ENCODE measurements at places on chromosomes 7 and 10.
A peak's percentile ranks its signal among the peaks of the same experiment; 100 is the strongest.

- DNase-seq, result no peak
Observed at GRCh38 chr10:99765672-99766301, 16.7 kb upstream of the ABCC2 start.

GRCh38 chr7:28979776-28980175 lies 21.6 kb upstream of the TRIL start:
- no peak for DNase-seq

GRCh38 chr7:25520516-25520915 lies 292.2 kb upstream of the NPVF start:
- DNase-seq, result no peak

GRCh38 chr10:99854860-99855259 lies 72.4 kb downstream of the ABCC2 start:
- no peak for DNase-seq

GRCh38 chr10:109762555-109762954 lies 160.8 kb downstream of the XPNPEP1 start:
- no peak for DNase-seq

- DNase-seq, result no peak
Observed at GRCh38 chr10:3122486-3123205, 49.9 kb downstream of the PITRM1 start.

DNA sequence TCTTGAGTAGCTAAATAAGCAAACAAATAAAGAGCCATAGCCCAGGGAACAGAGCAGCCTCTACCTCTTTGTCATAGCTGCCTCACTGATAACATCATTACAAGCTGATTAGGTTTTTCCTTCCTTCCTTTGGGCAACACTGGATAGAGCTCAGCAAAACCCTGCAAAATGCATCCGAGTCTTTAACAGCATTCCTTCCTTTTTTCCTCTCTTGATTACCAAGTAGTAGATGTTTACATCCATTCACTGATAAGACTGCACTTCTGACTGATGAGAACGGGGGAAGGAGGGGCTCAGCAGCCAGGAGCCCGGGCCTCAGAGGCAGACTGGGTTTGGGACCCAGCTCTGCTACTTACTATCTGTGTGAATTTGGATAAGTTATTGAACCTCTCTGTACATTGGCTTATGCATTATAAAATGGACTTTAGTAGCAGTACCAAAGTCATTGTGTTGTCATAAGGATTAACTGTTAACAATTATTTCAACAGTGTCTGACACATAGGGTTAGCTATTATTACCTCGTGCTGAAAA lies 214.2 kb downstream of the ANK3 start:
- DNase-seq, result no peak

DNA sequence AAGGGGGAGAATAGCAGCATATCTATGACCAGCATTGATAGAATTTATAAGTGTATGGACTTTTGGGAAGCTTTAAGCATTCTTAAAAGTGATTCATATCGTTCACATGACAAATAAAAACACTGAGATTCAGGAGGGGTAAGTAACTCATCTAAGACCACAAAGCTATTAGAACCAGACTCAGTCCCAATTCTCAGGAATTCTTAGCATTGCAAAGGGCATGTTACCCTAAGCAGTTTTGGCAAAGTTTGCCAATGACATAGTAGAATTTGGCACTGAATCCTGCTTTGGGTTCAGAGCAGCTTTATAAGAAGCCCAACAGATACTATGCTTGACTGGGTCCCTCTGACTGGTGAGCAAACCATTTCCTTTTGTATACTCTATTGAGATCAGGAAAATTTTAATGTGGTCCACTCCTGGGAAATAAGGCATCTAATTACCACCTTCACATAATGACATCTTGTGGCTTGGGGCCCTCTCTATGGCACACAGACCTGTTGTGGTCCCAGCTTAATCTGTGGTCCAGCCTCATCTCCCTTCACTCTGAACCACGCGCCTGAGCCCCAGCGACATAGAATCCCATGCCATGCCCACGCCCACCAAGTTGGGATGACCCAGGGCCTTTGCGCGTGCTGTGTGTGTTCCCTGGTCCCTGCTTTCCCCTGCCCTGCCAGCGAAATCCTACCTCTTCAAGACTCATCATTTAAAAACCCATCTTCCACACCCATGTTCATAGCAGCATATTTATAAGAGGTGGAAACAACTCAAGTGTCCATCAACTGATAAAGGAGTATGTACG lies 37.5 kb upstream of the DOCK1 start:
- DNase-seq, result no peak

DNA sequence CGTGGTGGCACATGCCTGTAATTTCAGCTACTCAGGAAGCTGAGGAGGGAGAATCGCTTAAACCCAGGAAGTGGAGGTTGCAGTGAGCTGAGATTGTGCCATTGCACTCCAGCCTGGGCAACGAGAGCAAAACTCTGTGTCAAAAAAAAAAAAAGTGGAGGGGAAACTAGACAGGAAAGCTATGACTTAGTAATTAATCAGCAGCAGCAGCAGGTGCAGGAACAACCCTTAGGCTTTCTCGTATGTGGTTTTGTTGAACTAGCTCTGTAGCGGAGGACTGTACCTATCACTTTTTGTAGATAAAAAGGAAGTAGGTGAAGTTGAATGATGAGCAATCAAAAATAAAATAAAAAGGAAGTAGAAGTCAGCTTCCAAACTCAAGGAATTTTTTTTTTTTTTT lies 76.9 kb upstream of the KMT2C start:
- DNase-seq, result no peak

DNA sequence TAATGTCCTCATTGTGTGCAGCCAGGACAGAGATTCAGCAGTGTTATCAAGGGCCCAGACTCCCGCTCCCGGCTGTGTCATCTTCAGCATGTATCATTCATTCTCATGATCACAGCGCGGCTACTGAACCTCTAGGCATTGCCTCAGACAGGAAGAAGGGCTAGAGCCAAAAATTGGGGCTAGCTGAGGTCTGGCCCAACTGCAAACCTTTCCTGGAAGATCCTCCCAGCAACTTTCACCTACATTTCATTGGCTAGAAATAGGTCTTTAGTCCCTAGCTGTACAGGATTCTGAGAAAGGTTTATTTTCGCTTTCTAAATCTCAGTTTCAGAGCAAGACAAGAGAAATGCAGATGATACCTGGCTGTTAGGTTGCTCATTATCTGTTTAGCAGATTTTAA lies 81.9 kb downstream of the CREM start:
- DNase-seq, result no peak

DNA sequence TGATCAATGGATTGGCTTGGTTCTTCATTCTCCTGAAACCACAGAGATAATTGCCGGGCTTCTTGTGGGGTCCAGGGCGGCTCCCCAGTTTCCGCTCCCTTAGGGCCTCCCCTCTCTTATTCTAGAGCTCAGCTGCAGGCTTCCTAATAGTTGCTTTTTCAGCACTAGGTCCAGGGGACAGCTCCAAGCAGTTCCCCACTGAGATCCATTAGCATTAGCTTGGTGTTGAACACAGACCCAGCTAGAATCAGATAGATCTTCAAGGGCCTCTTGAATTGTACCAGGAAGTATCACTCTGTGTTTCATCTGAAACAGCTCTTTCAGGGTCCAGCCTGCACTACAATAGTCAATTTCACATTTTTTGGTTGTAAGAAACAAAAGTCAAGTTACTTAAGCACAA lies 238.7 kb downstream of the SEC23IP start:
- DNase-seq, result no peak

DNA sequence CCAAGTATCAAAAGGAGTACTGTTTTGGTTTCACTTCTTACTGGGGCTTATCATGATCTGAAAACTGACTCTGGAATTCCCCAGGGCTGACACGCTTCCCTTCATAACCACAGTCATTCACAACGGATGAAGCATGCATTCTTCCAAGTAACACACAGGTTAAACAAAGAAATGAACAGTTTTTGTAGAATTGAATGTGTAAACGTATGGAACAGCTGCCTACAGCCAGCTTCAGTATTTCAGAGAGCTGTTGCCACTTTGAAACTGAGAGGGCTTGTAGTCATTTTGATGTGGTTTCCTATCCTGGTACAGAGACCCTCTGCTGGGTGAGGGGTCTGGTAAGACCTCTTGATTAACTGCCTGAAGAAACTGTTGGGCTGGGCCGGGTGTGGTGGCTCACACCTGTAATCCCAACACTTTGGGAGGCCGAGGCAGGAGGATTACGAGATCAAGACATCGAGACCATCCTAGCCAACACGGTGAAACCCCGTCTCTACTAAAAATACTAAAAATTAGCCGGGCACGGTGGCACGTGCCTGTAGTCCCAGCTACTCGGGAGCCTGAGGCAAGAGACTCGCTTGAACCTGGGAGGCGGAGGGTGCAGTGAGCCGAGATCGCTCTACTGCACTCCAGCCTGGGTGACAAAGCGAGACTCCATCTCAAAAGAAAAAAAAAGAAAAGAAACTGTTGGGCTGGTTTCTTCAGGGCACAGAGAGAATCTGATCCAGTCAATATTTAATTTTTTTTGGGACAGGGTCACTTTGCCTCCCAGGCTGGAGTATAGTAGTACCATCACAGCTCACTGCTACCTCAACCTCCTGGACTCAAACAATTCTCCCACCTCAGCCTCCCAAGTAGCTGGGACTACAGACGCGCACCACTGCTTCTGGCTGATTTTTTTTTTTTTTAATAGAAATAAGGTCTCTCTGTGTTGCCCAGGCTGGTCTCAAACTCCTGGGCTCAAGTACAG lies 4.7 kb downstream of the NFE2L3 start:
- DNase-seq, result no peak

DNA sequence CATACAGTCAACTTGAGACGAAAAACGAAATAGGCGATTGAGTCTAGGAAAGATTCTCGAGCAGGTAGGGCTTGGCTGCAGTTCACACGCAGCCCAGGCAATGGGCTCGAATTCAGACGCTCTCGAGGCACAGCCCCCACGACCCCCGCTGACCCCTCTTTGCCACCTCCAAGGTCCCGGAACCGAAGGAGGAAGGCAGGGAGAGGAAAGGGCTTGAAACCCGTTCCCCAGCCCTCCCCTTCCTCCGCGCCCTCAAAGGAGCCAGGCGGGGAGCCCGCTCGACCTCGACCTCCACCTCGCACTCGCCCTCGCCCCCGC lies 441 bp downstream of the CCDC186 start:
- no peak for DNase-seq

DNA sequence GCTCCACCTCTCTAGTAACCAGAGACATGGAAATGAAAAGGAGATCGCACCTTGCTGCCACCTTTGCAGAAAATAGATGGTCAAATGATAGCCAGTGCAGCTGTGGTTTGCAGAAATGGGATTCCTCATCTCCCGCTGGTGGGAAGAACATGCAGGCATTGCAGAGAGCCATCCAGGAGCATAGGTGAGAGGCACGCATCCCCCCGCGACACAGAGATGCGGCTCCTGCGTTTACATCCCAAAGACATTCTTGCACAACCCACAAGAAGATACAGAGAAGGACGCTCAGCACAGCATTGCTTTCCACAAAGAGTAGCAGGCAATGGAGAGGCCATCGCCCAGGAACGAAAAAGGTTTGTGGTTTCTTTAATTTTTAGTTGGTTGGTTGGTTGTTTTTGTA lies 56.2 kb downstream of the OAT start:
- no peak for DNase-seq

DNA sequence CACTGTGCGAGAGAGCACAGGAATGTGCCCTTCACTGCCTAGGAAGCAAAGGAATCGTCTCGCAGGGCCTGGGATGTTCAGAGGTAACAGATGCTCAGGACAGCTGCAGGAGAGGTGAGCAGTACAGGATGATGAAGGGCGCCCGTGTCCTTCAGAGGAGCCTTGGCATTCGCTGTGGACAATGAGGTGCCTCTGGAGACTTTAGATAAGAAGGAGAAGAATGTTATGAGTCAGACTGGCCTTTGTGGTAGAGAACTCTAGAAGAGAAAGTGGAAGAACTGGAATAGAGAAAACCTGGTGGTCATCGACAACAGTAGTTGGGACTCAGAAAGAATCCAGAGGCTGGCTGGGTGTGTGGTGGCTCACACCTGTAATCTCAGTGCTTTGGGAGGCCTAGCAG lies 64.4 kb upstream of the LEP start:
- no peak for DNase-seq

- DNase-seq, result no peak
Observed at GRCh38 chr7:15832996-15833395, 146.5 kb upstream of the MEOX2 start.

GRCh38 chr10:97843281-97843671 lies 6.4 kb upstream of the GOLGA7B start:
- DNase-seq, result peak; percentile 60

DNA sequence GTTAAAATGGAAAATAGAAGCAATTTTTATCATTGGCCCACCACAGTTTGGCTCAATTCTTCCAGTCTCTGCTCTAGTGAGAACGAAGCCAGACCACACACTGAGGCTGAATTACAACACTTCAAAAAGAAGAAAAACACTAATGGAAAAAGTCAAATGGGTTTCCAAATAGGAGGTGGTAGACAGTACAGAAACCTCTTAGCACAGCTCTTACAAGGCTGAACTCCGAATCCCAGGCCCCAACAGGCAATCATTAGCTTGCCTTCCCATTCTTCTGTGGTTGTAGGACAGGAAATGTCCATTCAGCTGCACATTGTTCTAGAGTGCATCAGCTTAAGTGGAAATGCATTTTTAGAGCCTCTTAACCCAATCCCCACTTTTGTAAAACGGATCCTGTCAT lies 115.1 kb upstream of the MEOX2 start:
- DNase-seq, result no peak

DNA sequence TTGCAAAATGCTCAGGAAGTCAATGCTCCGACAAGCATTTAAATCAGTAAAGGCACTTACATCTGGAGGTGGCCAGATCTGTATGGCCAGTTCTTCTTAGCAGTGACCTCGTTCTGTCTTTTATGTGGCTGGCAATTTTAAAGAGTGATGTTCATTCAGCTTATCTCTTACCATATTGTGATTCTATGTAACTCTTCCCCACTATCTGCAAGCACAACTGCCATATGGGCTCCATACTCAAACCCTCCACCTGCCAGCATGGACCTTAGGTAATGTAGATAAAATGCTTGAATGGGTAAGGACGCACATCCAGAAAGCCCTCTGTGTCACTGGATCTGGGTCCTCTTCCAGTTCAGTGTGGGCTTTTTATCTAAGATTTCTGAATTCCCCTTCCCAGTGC lies 42.4 kb upstream of the STK17A start:
- no peak for DNase-seq

DNA sequence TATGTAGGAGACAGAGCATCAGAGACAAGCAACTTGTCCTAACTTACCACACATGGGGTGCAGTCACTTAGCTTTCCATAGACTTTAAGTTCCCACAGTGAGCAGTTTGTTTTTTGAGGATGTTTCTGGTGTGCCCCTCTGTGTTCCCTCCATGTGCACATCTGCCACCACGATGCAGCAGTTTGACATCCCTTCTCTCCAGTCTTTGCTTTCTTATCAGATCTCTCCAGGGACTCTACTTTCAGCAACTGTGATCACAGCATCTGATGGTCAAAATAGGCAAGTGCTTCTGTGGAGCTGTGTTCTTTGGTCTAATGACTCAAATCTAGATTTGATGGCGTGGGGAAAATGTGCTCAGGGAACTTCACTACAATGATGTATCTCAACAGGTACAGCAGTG lies 96.5 kb upstream of the NAMPT start:
- DNase-seq, result no peak

DNA sequence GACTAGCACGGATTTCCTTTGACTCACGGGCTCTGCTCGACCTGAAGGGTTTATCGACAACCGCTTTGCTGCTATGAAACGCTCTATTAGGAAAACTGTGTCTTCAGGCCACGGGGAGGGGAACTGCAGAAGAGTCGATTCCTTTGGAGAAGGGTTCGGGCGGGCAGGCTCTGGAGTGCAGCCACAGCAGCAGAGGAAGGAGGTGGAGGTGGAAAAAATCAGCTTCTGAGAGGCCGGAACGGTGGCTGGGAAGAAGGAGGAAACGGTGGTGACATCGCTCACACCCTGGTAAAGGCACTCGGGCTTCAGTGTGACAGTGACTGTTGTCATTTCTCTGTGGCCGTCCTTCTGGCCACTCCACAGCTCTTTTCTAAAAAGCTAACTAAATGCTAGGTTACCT lies 64.6 kb upstream of the MGMT start:
- no peak for DNase-seq

All from NCI-H187 treated with DMSO at 0.1 percent for 48 hours (cell line).